Osteoblast (primary cell): ENCODE measurements at places on chromosomes 3 and 15. TPM values are rescaled to one million over a fixed set of nuclear protein-coding genes. Genes with fewer than 3 reads are reported as not detected.
A peak's percentile ranks its signal among the peaks of the same experiment; 100 is the strongest.

The FANCD2OS gene
- not detected in 2 replicates for total RNA-seq

The FEZF2 gene
- not detected in 2 replicates for total RNA-seq

The GNB4 gene
- 79.3 and 92.3 TPM in 2 replicates for total RNA-seq

The VIPR1 gene
- total RNA-seq, result not detected in 2 replicates

The LRTM1 gene
- not detected in 2 replicates for total RNA-seq

The LTK gene
- not detected in 2 replicates for total RNA-seq

The SLC22A14 gene
- 0.29 and 0.36 TPM in 2 replicates for total RNA-seq

The GREM1 gene
- 457 and 499 TPM in 2 replicates for total RNA-seq

The BUB1B gene
- 2.2 and 4.1 TPM in 2 replicates for total RNA-seq

The NOX5 gene
- total RNA-seq, result 0.29 and 0.36 TPM in 2 replicates

DNA sequence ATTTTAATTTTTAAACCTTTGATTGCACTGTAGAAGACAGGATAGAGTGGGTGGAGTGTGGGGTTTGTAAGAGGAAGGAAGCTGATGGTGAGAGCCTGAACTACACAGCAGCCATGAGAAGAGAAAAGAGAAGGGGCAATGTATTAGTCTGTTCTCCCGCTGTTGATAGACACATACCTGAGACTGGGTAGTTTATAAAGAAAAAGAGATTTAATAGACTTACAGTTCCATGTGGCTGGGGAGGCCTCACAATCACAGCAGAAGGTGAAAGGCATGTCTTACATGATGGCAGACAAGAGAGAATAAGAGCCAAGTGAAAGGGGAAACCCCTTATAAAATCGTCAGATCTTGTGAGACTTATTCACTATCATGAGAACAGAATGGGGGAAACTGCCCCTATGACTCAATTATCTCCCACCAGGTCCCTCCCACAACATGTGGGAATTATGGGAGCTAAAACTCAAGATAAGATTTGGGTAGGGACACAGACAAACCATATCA, 37.3 kb downstream of the STARD5 start:
- H3K36me3 ChIP-seq, result no peaks in the 10 kb centered on the region
- no peak overlapping the region for H3K27ac ChIP-seq
- no peaks in the 10 kb centered on the region for H3K4me1 ChIP-seq
- no peak for DNase-seq
- no peaks in the 10 kb centered on the region for H3K27me3 ChIP-seq

GRCh38 chr15:35871282-35871681, 325.3 kb upstream of the DPH6 start:
- H3K27me3 ChIP-seq, result no peaks in the 10 kb centered on the region
- peaks cover 8% of the 10 kb centered on the region for H3K4me1 ChIP-seq
- H3K4me3 ChIP-seq, result no peak overlapping the region

- no peak overlapping the region for H3K27ac ChIP-seq
- no peaks in the 10 kb centered on the region for H3K27me3 ChIP-seq
- no peak for DNase-seq
- H3K36me3 ChIP-seq, result no peaks in the 10 kb centered on the region
Measured at GRCh38 chr3:79872483-79872882, 104.7 kb upstream of the ROBO1 start.

- peaks cover 8% of the 10 kb centered on the region for H3K4me1 ChIP-seq
- no peak overlapping the region for H3K4me3 ChIP-seq
- H3K27ac ChIP-seq, result no peak overlapping the region
Measured at GRCh38 chr3:50573566-50574443, 4.5 kb downstream of the HEMK1 start.

GRCh38 chr3:171553086-171553485, 92.9 kb upstream of the TNIK start:
- no peaks in the 10 kb centered on the region for H3K4me1 ChIP-seq
- DNase-seq, result no peak
- no peak overlapping the region for H3K27ac ChIP-seq

DNA sequence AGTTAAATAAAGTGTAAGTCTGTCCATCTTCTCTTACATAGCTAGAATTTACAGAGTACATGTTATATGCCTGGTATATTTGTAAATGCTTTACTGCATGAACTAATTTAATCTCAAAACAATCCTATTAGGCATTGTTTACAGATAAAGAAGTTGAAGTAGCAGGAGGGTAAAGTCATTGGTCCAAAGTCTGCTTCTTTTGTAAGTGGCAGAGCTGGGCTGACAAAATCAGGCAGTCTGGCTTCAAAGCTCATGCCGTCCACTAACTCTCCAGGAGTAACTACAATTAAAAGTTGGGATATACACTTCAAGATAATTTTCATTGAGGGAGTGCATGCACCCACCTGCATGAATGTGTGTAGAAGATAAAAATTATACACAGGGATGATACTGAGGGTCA, 27.3 kb downstream of the VGLL3 start:
- H3K27ac ChIP-seq, result peak overlapping the region; percentile 35
- H3K36me3 ChIP-seq, result peaks cover 72% of the 10 kb centered on the region
- H3K4me3 ChIP-seq, result no peak overlapping the region
- DNase-seq, result no peak
- no peaks in the 10 kb centered on the region for H3K27me3 ChIP-seq

GRCh38 chr3:112119962-112120836, 12.8 kb downstream of the GCSAM start:
- H3K36me3 ChIP-seq, result no peaks in the 10 kb centered on the region
- H3K27ac ChIP-seq, result no peak overlapping the region
- H3K27me3 ChIP-seq, result no peaks in the 10 kb centered on the region
- H3K4me3 ChIP-seq, result no peak overlapping the region
- H3K4me1 ChIP-seq, result no peaks in the 10 kb centered on the region

- H3K27me3 ChIP-seq, result no peaks in the 10 kb centered on the region
- no peak overlapping the region for H3K4me3 ChIP-seq
- peak overlapping the region; percentile 98 for H3K27ac ChIP-seq
- no peaks in the 10 kb centered on the region for H3K36me3 ChIP-seq
- peak; percentile 64 for DNase-seq
Measured at GRCh38 chr3:55202326-55202725, 274.5 kb upstream of the LRTM1 start.

GRCh38 chr15:92048739-92049138, 195.2 kb downstream of the SLCO3A1 start:
- no peak overlapping the region for H3K27ac ChIP-seq
- H3K36me3 ChIP-seq, result no peaks in the 10 kb centered on the region
- H3K4me3 ChIP-seq, result no peak overlapping the region
- H3K27me3 ChIP-seq, result no peaks in the 10 kb centered on the region

- H3K4me1 ChIP-seq, result peaks cover 9% of the 10 kb centered on the region
- no peak for DNase-seq
- H3K27me3 ChIP-seq, result peaks cover 16% of the 10 kb centered on the region
- H3K27ac ChIP-seq, result no peak overlapping the region
Measured at GRCh38 chr3:10432156-10432845, 73.1 kb downstream of the ATP2B2 start.

- no peaks in the 10 kb centered on the region for H3K36me3 ChIP-seq
- H3K27ac ChIP-seq, result no peak overlapping the region
- DNase-seq, result no peak
- no peaks in the 10 kb centered on the region for H3K4me1 ChIP-seq
Measured at GRCh38 chr3:115162759-115163158, 15.7 kb upstream of the ZBTB20 start.

DNA sequence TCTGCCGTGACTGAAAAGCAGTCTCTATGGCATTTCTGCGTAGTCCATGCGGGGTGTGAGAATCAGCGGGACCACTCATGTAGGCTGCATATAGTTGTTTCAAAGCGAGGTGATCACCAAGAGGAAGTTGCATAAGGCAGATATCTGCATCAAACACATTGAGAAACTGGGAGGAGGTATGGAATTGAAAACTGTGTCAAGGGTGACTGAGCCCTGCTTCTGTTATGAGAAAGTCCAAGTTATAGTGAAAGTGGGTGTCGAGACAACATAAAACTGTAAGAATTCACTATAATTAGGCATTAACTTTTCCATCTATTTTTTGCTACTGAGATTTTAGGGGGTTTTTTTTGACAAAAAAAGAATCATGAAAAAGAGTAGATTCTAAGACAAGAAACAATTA, 109.3 kb downstream of the ZIC1 start:
- no peak overlapping the region for H3K27ac ChIP-seq
- DNase-seq, result no peak
- no peaks in the 10 kb centered on the region for H3K36me3 ChIP-seq
- no peaks in the 10 kb centered on the region for H3K27me3 ChIP-seq
- no peak overlapping the region for H3K4me3 ChIP-seq

DNA sequence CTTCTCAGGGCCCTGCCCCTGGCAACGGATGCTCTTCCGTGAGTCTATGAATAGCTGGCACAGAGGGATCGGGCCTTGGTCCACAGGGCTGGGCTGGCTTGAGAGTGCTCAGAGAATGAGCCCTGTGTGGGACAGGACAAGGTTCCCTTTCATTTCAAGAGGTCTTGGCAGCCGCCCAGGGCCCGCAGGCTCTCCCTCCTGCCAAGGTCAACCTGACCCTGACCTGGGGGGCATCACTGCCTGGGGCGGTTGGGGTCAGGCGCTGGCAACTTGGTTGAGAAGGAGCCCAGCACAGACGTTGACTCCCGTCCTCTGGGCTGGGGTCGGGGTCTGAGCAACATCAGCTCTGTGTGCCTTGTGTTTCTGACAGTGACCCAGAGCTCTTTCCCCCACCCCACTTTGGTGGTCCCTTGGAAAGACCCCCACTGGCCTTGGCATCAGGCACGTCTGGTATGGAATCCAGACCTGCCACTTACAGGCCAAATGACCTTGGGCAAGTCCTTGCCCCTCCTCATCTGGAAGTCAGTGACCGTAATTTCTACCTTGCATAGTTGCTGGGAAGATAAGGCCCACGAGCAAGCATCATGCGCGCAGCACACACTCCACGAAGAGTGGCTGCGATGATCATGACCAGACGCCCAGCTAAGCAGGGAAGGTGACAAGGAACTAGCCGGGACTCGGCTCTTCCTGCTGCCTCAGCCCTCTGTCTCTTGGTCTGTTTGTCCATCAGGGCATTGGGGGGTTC, 36.4 kb downstream of the EPHB3 start:
- no peak overlapping the region for H3K27ac ChIP-seq
- no peaks in the 10 kb centered on the region for H3K4me1 ChIP-seq
- H3K27me3 ChIP-seq, result peaks cover 24% of the 10 kb centered on the region
- no peak for DNase-seq

GRCh38 chr3:23668430-23668904, 137.3 kb upstream of the UBE2E1 start:
- peaks cover 31% of the 10 kb centered on the region for H3K4me1 ChIP-seq
- H3K36me3 ChIP-seq, result no peaks in the 10 kb centered on the region

DNA sequence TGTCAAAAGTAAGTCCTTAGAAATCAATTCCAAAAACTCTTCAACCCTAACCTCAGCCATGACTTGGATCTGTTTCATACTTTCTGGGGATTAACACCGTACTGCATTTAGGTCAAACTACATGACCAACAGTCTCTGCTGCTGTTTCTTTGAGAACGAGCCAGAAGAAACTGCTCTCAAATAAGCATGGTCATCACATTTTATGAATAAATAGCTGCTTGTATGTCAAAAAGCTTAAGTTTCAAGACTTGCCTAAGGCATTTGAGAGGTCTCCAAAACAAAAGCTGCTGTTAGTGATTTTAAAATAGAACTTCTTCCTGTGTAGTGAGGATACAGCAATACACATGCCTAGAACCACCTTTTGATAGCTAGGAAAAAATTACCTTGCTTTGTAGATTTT, 166.3 kb upstream of the CHRM5 start:
- H3K4me3 ChIP-seq, result no peak overlapping the region
- no peaks in the 10 kb centered on the region for H3K36me3 ChIP-seq
- DNase-seq, result no peak
- H3K4me1 ChIP-seq, result no peaks in the 10 kb centered on the region
- peaks cover 17% of the 10 kb centered on the region for H3K27me3 ChIP-seq
- no peak overlapping the region for H3K27ac ChIP-seq

GRCh38 chr3:17905996-17906395, 163.6 kb upstream of the TBC1D5 start:
- no peak overlapping the region for H3K27ac ChIP-seq
- no peak overlapping the region for H3K4me3 ChIP-seq
- H3K4me1 ChIP-seq, result no peaks in the 10 kb centered on the region

- H3K36me3 ChIP-seq, result no peaks in the 10 kb centered on the region
- peaks cover 5% of the 10 kb centered on the region for H3K27me3 ChIP-seq
- no peak for DNase-seq
Measured at GRCh38 chr3:9583792-9584191, 30.2 kb upstream of the LHFPL4 start.

GRCh38 chr3:66444146-66444644, 56.6 kb downstream of the LRIG1 start:
- H3K27me3 ChIP-seq, result no peaks in the 10 kb centered on the region
- peaks cover 30% of the 10 kb centered on the region for H3K4me1 ChIP-seq
- H3K4me3 ChIP-seq, result no peak overlapping the region
- H3K36me3 ChIP-seq, result no peaks in the 10 kb centered on the region
- H3K27ac ChIP-seq, result no peak overlapping the region

DNA sequence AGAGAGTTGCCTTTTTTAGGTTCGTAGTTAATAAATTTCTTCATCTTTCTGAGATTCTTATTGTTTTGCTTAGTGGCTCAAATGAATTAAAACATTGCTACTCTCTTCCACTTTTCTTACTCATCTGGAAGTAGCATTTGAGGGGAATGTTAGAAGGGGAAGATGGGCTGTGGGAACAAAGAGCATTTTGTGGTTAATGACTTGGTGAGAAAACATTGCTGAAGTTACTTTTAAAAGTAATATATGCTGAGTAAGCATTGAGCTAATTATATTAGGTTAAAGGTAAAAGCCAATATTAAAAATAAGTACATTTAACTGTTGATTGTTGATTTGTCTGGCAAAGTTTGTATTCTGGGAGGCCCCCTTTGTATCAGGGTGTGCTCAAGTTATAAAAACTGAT, 5.7 kb downstream of the MORF4L1 start:
- peaks cover 65% of the 10 kb centered on the region for H3K4me1 ChIP-seq
- H3K4me3 ChIP-seq, result no peak overlapping the region
- peaks cover 27% of the 10 kb centered on the region for H3K36me3 ChIP-seq
- H3K27ac ChIP-seq, result peak overlapping the region; percentile 49
- no peaks in the 10 kb centered on the region for H3K27me3 ChIP-seq

- DNase-seq, result peak; percentile 96
- no peaks in the 10 kb centered on the region for H3K27me3 ChIP-seq
- H3K27ac ChIP-seq, result peak overlapping the region; percentile 98
- H3K4me3 ChIP-seq, result peak overlapping the region; percentile 43
- H3K36me3 ChIP-seq, result no peaks in the 10 kb centered on the region
Measured at GRCh38 chr3:194139071-194139813, 3.3 kb downstream of the HES1 start.

DNA sequence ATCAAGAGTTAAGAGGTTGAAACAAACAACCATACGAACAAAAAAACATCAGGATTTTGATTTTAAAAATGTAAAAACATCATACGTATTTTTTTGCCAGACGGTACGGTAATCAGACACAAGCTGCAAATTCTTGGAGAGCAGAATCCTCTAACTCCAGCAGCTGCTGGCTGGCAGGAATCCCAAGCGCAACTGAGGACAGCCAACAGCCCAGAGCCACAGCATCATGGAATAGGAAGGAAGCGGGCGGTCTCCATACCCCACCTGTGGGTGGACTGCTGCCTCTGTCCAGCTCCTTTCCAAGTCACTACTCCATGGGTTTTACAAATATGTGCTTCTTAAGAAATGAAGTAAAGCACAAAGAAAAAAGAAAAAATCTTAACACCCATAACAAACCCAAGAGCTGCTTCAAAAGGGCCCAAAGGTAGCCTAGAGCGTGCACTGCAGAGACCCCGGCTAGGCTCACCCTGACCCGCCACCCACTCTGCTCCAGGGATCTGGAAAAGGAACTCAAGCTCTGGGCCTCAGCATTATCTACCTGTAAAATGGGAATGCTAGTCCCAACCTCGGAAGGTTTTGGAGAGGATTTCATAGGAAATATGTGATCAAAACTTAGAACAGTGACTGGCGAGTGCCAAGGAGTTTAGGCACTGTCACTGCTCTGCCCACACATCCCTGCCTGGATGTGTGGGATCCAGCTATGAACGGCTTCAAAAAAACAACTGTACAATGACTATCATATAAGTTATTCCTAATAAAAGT, 33.4 kb downstream of the ZXDC start:
- H3K27me3 ChIP-seq, result no peaks in the 10 kb centered on the region
- peaks cover 10% of the 10 kb centered on the region for H3K36me3 ChIP-seq
- H3K4me3 ChIP-seq, result no peak overlapping the region
- H3K27ac ChIP-seq, result no peak overlapping the region
- no peaks in the 10 kb centered on the region for H3K4me1 ChIP-seq
- no peak for DNase-seq
